ENCODE measurements at places on chromosomes 12 and 14.

- DNase-seq: no peak
These were observed 201.9 kb upstream of the DIO3 start for GRCh38 chr14:101359221-101360053.

- no peak for DNase-seq
These were observed 591 bp upstream of the IRF9 start for GRCh38 chr14:24160499-24160849.

- peak; percentile 48 for DNase-seq
These were observed 3.5 kb upstream of the TSPAN9 start for GRCh38 chr12:3073438-3074250.

GRCh38 chr14:51228890-51229289 is 11.2 kb upstream of the TMX1 start:
- DNase-seq: no peak

GRCh38 chr12:93860668-93861373 is 183.6 kb downstream of the CRADD start:
- no peak for DNase-seq

DNA sequence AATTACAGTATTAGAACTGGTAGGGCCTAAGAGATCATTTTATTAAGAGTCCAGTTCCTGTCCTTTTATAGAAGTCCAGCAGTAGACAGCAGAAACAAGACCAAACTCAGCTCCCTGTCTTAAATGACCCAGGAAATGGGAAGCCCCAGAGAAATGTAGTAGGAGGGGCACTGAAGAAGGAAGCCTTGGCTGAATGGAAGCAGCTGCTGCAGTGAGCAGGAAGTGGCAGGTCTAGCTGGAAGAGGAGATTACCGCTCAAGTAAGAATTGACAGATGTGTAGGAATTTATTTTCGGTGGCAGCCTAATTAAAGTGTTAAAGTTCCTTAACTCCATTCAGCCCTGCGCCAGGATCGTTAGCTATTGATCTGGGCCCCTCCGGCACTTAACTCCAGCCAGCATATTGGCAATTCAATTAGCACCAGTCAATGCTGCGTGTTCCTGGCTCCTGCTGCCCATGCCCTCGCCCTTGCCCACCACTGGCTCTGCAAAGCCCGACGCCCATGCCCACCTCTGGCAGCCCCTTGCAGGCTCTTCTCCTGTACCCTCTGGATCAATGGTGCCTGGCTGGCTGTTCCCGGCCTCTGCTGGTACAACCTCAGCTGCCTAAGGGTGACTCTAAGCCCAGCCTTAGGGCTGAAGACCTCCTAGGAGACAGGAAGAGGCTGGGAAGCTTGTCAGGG is 21.1 kb downstream of the ZFHX2 start:
- DNase-seq: no peak

GRCh38 chr12:112430929-112431328 is 12.2 kb downstream of the PTPN11 start:
- no peak for DNase-seq

GRCh38 chr14:96240641-96241040 is 15.4 kb upstream of the BDKRB1 start:
- DNase-seq: no peak

GRCh38 chr14:32991691-32992090 is 53.0 kb downstream of the NPAS3 start:
- DNase-seq: no peak

- DNase-seq: no peak
These were observed 21.6 kb downstream of the C12orf75 start for GRCh38 chr12:105352052-105352451.

- DNase-seq: no peak
These were observed 146.4 kb upstream of the FKBP4 start for GRCh38 chr12:2648406-2648805.

GRCh38 chr12:95286713-95287112 is 69.1 kb downstream of the VEZT start:
- DNase-seq: no peak

DNA sequence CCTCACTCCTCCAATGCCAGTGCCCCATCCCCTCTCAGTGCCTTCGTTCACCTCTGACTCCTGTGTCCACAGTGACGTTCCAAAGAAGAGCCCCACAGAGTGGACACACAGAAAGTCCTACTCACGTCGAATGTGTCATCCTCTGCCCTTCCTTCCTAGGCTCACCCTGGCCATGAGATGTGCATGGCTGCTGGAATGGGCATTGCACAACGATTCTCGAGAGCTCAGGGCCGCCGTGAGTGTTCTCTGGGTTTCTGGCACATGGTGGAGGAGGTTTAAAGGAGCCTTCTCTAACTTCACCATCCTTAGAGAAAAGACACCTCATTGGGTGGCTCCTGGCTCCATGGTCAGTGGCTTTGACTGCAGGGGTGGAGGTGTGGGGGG is 12.8 kb upstream of the CEP170B start:
- DNase-seq: no peak

GRCh38 chr12:54349679-54350078 is 14.6 kb downstream of the GPR84 start:
- DNase-seq: no peak

DNA sequence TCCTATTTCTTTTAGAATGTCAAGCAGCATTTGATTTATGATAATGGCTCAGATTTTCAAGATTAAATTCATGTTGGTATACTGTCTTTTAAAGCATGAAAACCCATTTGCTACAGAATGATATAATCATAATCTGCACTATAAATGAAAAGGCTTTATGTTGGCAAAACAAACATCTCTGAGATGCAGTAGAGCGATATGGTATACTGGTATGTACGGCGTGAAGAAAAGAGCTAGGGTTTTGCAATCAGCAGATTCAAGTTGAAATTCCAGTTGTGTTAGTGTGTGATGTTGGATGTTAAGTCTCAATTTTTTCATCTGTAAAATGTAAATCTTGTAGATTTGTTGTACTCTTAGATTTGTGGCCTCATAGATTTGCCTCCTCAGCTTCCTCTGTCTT is 53.2 kb upstream of the DYRK2 start:
- DNase-seq: no peak

- DNase-seq: no peak
These were observed 228.5 kb downstream of the ATP23 start for GRCh38 chr12:58169826-58170225.

GRCh38 chr14:100407376-100408102 is 84.4 kb downstream of the SLC25A47 start:
- DNase-seq: no peak

- DNase-seq: no peak
These were observed 534.8 kb downstream of the NRXN3 start for GRCh38 chr14:78704965-78705364.

DNA sequence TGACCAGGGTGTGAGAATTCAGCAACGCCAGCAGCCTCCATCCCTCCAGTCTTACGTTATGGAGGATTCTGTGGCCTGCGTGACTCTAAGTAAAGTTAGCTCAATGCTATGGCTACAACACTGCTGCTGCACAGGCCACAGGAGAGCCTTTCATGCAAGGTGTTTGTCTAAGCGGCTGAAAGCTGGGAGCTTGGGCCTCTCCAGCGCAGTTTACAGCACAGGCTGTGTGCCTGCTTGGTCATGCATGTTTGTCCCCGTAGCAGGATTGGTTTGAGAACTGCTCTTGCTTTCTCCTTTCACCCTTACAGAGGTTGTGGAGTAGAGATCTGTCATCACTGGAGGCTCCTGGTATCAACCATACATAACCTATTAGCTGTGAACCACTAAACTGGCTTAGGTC is 113.1 kb upstream of the TMCC3 start:
- DNase-seq: no peak

GRCh38 chr14:27553790-27554189 is 956.0 kb upstream of the NOVA1 start:
- DNase-seq: no peak

DNA sequence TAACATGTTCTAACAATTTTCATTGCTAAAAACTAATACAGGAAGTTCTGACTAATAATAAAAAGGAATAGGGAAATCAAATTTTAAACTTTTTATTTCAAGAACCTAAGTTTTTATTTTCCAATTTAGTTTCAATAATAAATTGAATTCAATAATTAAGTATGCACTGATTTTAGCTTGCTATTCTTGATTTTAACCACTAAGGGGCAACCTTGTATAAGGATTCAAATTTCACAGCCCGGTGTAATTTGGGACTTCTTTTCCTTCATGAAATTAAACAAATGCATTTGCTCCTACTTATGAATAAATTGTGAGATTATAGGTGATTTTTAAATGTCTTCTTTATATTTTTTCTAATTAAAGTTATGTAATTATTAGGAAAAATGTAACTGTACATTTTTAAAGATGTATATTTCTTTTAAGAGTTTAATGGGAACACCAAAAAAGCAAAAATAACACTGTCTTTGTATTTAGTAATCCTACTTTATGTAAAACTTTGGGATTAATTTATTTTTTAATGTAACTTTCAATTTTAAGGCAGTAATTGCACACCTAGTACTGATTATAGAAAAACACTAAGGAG is 241.4 kb upstream of the PDZRN4 start:
- DNase-seq: peak; percentile 52

GRCh38 chr12:104672501-104673265 is 215.9 kb downstream of the CHST11 start:
- no peak for DNase-seq

DNA sequence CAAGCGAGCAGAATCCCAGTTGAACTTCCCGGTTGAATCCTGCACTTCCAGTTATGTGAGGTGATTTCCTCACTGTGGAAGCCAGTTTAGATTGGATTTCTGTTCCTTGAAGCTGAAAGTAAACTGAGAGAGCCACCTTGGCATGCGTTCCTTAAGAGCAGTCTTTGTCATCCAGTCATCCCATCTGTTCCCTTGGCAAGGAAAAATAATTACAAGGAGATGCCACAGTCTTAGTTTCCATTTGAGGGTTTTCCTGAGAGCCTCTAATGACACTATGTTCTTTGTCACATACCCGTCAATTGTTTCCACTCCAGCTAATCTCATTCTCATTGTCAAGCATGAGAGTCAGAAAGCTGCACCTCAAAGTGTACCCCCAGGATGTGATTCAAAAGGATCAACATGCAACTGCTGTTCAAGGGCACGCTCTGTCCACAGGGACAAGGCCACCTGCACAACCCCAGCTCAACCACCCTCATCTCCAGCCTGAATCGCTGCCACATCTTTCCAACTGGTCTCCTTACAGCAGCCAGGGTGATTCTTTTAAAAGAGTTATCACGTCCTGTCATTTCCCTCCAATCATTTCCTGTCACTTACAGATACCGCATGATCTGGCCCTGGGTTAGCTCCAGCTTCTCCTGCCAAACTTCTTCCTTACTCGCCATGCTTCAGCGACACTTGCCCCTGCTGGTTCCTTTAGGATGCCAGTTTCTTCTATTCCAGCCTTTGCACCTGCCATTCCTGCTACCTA is 18.0 kb upstream of the TCP11L2 start:
- DNase-seq: no peak

- no peak for DNase-seq
These were observed 94.0 kb downstream of the SRRM4 start for GRCh38 chr12:119075222-119075787.

DNA sequence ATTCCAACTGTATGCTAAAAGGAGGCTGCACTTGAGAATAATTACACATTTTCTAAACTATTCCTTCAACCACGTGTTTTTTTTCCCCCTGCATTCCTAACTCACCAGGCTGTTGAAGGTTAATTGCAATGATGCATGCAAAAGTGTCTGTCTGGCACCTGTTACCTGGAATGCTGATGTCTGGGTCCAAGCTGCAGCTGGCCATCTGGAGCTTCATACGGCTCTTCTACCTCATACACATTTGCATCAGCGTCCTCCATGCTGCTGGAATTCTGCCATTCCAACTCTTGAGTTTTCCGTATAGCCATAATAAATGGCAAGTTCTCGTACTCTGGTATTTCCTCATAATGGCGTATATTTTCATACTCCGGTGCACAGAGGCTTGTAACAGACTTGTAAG is 8.6 kb downstream of the FGD6 start:
- no peak for DNase-seq

GRCh38 chr14:78022059-78022458 is 148.1 kb upstream of the NRXN3 start:
- DNase-seq: peak; percentile 61

DNA sequence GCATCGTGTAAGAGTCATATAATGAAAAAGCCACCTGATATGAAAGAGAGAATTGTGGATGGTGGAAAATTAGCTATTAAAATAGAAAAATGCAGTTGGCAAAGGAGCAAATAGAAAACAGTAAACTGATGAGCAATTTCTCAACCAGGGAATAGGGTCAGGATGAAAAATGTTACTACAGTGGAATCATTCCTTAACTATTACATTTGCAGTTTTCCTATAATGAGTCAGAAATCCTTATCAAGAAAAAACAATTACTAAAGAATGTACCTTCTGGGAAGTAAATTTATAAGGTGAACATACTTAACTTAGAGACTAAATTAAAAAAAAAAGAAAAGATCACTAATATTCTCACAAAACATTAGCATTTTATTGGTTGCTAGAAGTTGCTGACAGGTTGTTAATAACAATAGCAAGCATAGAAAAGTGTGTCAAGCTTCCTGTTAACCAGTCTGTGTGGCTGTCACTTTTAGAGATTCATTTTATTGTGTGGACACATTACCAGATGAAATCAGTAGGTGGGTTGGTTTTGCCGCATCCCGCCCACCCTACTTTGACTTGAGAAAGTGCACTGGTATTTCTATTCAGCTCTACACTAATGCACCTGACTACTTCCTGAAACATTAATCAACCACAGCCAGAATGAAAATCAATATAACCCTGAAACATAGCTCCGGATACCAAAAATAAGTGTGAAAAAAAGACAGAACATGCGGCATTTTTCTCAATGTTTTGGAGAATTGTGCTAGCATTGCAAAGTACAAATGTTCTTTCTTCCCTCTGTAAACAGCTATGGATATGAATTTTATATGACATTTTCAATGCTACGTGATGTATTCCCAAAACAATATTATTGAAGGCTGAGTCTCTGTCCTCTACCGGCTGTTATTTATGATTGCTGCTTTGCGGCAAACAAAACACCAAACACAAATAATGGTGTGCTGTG is 576.7 kb downstream of the SLC16A7 start:
- peak; percentile 35 for DNase-seq

GRCh38 chr12:14780859-14781258 is 22.4 kb downstream of the WBP11 start:
- no peak for DNase-seq

DNA sequence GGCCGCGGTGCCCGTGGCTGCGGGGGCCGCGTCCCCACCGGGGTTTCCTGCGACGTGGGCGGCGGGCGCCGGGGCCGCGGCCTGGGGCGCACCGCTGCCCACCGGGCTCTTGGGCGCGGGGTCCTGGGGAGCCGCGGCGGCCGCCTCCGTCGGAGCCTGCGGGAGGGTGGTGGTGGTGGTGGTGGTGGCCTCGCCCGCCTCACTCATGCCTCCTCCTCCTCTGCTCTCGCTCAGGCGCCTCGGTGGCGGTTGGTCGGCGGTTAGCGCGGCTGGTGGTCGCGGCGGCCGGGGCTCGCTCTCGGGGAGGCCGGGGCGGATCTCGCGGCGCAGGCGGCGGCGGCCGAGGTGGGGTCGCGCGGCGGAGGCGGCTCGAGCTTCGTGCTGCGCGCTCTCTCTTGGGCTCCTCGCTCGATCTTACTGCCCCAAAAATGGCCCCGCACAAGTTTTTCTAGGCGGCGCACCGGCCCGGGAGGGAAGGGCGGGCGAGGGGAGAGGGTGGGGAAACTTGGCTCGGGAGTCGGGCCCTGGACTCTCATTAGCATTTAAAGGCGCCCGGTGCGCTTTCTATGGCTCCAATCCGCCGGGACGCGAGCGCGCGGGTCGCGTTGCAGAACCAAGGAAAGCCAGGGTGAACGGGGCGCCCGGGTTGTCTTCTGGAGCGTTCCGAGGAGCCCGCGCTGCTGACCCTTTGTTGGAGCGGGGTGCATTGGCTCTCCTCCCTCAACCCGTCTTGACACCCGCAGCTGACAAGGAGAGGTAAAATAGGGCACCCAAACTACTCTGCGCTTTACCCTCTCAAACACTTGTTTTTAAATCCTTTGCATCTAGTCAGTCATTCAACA is at the start of gene YBX3:
Gene YBX3 (minus strand): TSS at position 419 of the 842 bp plus-strand sequence. CDS start 212 bp downstream, at position 207.
- no peak for DNase-seq

GRCh38 chr12:69545081-69545480 is 40.2 kb upstream of the CCT2 start:
- DNase-seq: no peak

Measured in NCI-H748 treated with DMSO at 0.1 percent for 48 hours (cell line).